ENCODE measurements at places on chromosomes 4 and X.
A peak's percentile ranks its signal among the peaks of the same experiment; 100 is the strongest.

DNA sequence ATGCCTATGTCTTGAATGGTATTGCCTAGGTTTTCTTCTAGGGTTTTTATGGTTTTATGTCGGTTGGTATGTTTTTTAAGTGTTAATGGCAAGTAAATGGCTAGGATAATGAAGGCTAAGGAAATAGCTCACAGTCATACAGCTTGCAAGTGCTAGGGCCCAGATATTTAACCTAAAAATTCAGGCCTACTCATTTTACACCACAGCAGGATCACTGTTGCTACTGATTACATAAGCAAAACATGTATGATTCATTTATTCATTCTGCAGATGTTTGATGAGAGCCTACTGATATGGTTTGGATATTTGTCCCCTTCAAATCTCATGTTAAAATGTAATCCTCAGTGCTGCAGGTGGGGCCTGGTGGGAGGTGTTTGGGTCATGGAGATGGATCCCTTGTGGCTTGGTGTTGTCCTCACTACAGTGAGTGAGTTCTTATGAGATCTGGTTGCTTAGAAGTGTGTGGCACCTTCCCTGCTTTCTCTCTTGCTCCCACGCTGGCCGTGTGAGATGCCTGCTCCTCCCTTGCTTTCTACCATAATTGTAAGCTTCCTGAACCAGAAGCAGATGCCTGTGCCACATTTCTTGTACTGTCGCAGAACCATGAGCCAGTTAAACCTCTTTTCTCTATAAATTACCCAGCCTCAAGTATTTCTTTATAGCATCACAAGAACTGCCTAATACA is 175.5 kb downstream of the MAPK10 start:
- no peak for DNase-seq

DNA sequence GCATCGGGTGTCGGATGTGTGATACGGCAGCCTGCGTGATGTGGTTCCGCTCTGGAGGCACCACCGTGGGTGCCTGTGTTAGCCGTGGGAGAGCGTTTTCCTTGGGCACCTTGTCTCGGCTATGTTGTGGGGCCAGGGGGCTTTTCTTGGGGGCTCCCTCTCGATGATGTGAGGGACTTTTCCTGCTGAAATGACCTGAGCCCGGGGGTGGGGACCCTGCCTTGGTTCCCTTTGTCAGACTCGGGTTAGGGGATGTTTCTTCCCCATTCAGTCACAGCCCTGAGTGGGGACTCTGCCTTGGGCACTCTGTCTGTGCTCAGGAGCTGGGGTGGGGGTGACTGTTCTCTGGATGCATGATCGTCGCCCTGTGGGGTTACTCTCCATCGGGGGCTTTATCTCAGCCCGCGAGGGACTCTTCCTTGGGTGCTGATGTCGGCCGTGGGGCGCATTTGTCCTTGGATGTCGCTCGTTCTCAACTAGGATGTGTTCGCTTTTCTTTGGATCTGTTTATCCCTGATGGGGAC is 26.7 kb downstream of the CT45A3 start:
- DNase-seq: no peak

DNA sequence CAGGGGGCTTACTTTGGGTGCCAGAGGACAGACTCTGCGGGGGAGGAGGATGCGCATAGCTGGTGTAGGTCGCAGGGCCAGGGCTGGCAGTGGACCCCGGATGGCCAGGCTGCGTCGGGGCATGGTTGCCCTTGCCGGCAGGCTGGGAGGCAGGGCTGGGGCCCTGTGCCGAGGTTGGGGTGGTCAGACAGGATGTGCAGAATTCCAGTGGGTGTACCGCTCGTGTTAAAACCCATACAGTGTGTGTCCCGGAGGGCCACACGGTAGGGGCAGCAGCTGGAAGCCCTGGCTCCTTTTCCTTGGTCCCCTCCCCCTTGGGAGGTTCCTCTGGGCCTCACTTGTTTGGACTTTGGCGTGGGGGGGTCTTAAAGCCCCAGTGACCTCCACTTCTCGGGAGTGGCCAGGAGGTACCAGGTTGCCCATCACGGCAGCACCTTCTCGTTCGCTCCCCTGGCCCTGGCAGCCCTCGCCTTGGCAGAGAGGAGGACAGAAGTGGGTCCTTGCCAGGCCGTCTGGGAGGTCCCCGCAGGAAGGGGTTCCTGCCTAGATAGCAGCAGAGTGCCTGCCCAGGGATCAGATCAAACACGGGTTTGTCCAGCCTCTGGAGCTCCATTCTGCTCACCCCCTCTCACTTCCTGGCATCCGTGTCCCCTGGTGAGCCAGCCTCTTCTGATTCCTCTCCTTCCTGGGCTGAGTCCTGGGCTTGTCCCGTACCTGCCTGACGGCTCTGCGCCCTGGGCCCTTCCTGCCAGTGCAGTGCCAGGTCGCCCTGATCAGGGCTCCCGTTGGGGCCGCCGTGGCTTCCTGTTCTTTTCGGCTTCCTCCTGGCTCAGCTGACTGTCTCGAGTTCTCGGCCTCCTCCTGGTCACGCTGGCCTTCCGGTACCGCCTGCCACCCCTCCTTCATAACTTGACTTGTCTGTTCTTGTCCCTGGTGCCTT is 56.7 kb upstream of the HGFAC start:
- no peak for DNase-seq

DNA sequence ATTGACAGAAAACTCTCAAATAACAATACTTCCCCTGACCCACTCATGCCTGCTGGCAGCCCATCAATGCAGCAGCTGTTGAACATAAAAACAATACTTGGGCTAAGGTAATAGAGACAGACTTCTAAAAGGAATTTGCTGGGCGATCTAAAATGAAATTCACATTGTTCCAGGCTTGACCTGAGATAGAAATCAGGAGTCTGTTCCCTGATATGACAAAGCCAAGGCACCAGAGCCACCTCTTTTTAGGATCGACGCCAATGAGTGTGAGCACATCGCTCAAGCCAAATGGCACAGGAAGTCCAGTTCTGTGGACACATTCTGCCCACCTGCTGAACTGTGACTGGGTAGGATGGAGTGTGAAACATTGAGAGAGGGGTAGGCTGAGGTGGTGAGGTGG is 4.9 kb downstream of the SEPTIN11 start:
- DNase-seq: no peak

GRCh38 chr4:179757641-179758040 is 2315.4 kb upstream of the AGA start:
- no peak for DNase-seq

GRCh38 chrX:5708251-5708650 is 520.4 kb downstream of the NLGN4X start:
- DNase-seq: no peak

- DNase-seq: no peak
These were observed 121.2 kb upstream of the NAP1L5 start for GRCh38 chr4:88818631-88819470.

- no peak for DNase-seq
These were observed 51.8 kb downstream of the RBPJ start for GRCh38 chr4:26372525-26373172.

- peak; percentile 58 for DNase-seq
These were observed 29.6 kb downstream of the PDGFC start for GRCh38 chr4:156941940-156942548.

DNA sequence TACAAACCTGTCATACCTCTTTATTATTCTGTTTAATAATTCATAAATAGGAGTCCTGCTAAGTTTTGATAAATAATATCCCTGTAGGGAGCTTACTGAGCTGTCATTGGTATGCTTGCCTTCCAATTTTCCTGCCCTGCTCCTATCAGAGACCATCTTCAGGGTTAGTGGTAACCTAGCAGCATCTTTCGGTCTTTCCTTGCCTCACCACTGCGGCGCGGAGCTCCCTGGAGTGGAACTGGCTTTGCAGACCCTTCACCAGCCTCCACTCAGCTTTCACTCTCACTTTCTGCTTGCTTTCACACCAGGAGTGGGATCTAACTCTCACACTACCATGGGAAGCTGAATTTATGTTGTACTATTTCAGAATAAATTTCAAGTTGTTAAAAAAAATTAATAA is 481.7 kb upstream of the ATOH1 start:
- DNase-seq: no peak

All from ecto neural progenitor cell (in vitro differentiated cells).